ENCODE measurements at places on chromosomes 1 and 21.

GRCh38 chr1:158077411-158078256, 84.2 kb downstream of the KIRREL1 start:
- no peak for DNase-seq

DNA sequence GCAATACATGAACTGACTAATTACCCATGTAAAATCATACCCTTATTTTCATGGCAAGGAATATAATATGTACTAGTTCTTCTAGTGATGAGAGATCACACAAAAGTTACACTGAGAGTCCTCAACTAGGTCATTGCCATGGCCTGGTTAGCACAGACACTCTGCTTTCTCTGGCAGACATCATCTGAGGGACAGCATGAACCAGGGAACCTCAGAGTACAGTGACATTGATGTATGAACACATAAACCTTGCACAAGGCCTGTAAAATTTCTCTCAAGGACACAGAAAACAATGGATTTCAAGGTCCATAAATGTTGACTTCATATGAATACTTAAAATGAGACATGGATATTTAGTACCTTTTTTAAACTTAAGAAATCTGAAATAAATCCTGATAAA, 108.8 kb upstream of the MAGI3 start:
- DNase-seq, result no peak

DNA sequence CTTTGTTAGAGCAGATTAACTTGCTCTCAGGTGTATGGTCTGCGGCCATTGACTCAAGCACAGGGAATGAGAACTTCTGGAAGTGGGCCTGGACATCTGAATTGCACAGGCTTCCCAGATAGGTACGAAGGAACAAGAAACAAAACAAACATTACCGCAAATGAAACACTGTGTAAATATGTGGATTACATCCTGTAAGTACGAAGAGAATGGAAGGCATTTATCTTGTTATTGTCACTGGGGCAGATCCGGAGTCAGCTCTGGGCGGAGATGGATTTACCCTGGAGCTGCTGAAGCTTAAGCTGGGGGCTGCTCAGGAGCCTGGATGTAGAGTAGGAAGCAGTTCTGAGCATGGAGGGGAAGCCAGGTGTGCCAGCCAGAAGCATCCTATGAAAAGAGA, 6.8 kb downstream of the HES2 start:
- DNase-seq, result no peak

GRCh38 chr1:164759979-164760469, 201.0 kb downstream of the PBX1 start:
- DNase-seq, result no peak

DNA sequence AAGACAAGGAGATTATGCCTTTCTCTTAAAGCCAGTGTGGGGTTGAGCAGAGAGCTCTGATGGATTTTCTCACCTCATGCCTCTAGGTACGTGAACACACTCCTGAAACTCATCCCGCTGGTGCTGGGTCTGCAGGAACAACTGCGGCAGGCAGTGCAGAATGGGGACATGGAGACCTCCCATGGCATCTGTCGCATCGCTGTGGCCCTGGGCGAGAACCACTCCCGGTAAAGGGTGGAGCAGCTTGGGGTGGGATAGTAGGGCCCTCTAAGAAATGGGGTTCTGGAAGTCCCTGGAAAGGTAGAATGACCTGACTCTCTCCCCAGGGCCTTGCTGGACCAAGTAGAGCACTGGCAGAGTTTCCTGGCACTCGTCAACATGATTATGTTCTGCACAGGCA, 9.5 kb downstream of the IPO13 start:
- DNase-seq, result no peak

DNA sequence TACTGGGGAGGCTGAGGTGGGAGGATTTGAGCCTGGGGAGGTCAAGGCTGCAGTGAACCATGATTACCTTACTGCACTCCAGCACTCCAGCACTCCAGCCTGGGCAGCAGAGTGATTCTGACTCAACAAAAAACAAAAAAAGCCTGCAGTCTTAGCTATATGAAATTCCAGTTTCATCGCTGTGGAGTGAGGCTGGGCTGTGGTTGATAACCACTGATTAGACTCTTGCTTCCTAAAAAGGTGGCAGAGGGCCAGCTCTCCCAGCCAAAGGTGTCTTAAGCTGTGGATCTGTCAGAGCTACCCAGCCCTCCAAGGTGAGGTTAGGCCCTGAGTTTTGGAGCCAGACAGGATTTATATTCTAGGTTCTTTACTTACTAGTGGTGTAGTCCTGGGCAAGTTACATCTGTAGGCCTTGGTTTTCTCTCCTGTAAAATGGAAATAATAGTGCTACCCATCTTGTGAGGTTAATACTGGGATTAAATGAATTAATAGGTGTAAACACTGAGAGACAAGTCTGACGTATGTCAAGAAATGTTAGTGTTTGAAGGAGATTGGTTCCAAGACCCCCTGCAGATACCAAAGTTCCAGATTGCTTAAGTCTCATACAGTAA, 35.9 kb downstream of the TMCC2 start:
- no peak for DNase-seq

GRCh38 chr1:240732390-240732789, 120.4 kb upstream of the GREM2 start:
- no peak for DNase-seq

GRCh38 chr1:228811712-228812305, 76.5 kb downstream of the RHOU start:
- no peak for DNase-seq

DNA sequence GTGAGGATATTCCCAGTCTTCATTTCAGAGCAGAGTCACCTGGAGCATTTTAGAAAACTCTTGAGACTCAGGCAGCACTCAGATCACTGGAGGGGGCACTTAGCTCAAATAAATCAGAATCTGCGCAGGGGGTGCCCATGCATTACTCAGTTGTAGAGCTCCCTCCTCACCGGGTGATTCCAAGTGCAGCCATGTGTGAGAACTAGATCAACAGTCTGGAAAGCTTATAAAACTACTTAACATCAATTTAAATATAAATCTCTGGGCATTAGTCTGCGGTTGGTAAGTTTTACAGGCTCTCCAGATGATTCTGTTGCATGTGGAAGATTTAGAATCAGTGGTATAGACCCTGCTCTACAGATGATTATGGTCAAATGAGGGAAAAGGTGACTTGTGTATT, 128.6 kb downstream of the ST6GALNAC3 start:
- DNase-seq, result no peak

DNA sequence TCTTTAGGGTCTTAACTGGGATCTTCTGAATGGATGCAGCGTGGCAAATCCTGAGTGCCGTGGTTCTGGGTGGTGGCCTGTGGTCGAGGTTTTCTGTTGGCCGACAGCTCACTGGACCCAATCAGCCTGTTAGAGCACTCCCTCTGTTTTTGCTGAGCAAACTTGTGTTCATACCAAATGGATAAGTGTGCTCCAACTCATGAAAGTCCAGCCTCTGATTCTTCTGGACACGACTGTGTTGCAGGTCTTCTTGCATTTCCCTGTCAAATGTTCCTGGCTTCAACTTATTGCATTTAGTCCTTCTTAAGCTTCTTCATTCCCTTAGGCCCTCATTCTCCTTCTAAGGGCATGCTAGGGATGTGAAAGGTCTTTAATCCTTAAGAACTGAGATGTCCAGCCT, 63.7 kb downstream of the AJAP1 start:
- DNase-seq, result no peak

- DNase-seq, result no peak
These were observed 21.0 kb downstream of the VASH2 start for GRCh38 chr1:212971312-212971711.

- no peak for DNase-seq
These were observed 115.1 kb downstream of the SYT14 start for GRCh38 chr1:210053126-210053525.

DNA sequence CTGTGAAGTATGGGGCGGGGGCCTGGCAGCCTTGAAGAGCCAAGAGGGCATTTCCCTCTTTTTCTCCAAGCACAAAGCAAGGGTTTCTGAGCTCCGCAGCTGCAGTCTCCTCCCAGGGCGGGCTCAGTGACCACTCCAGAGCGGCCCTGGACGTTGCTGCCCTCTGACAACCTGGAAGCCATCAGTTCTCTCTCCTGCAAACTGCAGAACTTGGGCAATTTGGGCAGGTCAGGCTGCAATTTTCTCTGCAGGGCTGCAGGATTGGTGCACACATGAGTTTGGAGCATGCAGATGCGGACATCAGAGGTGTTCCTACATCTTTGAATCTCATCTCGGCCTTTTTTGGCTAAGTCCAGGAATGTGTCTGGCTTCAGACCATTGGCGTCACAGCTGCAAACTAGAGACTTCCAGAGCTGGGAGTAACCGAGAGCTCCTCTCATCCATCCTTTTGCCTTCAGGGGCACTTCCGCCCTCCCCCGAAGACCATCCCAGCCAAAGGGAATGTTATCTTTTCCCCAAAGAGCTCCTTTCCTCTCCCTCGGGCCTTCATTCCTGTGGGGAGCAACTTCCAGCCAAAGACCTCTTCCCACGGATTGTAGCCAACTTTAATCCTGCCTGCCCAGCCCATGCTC, 139.6 kb upstream of the WNT4 start:
- DNase-seq, result no peak

- no peak for DNase-seq
These were observed 199.8 kb downstream of the CRB1 start for GRCh38 chr1:197467881-197468280.

- DNase-seq, result no peak
These were observed 862 bp upstream of the LEFTY2 start for GRCh38 chr1:225941942-225942222.

DNA sequence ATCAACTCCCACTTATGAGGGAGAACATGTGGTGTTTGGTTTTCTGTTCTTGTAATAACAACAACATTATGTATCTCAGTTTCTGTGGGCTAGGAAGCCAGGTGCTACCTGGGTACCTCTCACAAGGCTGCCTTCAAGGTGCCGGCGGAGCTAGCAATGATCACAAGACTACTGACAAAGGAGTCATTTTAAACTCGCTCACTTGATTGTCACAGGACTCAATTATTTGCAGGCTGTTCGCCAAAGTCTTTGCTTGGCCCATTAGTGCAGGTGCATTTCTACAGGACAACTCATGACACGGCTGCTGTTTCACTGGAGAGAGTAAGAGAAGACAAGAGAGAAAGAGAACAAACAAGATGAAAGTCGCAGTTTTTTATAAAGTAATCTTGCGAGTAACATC, 1237.4 kb upstream of the TMPRSS15 start:
- no peak for DNase-seq

DNA sequence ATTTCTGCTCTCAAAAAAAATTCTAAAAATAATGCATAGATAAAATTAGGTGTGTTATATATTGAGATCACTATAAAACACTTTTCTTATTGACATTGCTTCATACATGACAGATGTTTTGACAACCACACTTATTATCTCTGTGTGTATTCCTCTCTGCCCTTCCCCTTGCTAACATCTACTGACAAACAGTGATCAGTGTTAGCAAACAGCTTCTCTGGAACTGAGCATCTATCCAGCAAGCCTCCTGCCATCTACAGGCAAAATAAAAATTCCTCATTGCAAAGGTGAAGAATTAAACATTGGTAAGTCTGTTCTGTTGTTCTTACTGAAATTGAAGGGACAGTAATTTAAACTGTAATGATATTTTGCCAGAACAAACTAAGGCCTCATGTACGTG, 2153.9 kb downstream of the NCAM2 start:
- no peak for DNase-seq

- DNase-seq, result no peak
These were observed 712.0 kb downstream of the USP25 start for GRCh38 chr21:16441789-16442188.

GRCh38 chr1:54464477-54465146, 58.4 kb upstream of the SSBP3 start:
- DNase-seq, result no peak

DNA sequence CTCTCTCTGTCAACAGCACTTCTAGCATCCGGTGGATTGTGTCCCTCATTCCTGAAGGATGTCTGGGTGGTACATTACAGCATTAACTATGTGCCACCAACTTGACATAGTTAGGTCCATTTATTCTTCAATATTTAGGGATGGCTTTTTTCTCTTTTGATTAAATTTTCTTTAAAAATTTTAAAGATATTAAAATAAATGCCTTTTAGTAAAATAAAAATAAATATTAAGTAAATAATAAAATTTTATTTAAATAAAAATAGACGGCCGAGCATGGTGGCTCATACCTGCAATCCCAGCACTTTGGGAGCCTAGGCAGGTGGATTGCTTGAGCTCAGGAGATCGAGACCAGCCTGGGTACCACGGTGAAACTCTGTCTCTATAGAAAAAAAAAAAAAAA, 9.7 kb upstream of the KLHL20 start:
- DNase-seq, result no peak

DNA sequence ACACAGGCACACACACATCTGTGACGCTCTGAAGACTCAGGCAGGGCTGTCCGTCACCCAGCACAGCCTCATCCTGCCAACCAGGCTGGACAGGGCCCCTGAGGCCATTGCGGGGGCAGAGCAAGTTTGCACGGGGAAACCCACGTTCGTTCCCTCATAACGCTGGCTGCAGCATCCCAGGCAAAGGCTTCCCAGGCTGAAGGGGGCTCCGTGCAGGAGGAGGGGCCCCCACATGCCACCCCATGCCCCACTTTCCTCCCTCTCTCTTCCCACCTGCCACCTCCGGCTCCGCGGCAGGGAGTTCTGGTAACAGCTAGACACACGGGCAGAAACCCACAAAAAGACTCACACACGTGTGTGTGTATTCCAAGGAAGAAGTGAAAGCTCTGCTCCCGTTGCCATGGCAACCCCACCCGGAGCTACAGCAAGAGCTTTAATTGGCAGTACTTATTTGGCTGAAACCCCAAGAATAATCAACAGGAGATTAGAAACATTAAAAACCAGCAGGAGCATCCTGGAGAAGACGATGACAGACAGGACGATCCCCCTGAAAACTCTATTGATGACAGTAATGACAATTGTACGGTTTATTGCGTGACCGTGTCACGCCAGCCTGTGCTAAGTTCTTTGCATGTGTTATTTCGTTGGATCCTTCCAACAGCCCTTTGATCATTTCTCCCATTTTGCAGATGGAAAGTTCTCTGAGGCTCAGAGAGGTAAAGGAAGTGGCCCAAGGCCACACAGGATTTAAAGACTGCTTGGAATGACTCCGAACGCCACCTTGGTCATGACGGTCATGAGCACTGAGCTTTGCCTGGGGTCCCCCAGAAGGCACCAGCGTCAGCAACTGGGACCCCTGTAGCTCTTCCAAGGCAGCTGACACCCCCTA, 247.1 kb downstream of the NPHP4 start:
- DNase-seq, result no peak

GRCh38 chr1:29453502-29454240, 217.3 kb downstream of the PTPRU start:
- no peak for DNase-seq

GRCh38 chr1:53090227-53091147, 28.5 kb downstream of the PODN start:
- no peak for DNase-seq

DNA sequence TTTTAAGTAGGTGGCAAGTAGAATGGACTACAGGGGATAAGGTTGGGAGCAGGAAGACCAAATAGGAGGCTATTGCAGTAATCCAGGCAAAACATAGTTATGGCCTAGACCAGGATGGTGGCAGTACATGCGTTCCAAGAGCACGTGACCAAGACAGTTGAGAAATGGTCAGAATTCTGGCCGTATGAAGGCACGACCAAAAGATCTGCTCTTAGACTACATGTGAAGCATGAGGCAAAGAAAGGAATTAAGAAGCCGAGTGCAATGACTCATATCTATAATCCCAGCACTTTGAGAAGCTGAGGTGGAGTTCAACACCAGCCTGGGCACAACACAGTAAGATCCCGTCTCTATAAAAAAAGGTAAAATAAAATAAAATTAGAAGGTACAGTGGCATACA, 71.3 kb downstream of the LUZP1 start:
- no peak for DNase-seq

GRCh38 chr1:206506405-206507283, 687 bp upstream of the RASSF5 start:
- no peak for DNase-seq

GRCh38 chr1:30373471-30374399, 349.6 kb downstream of the MATN1 start:
- no peak for DNase-seq

Data from activated T-cell treated with anti-CD3 and anti-CD28 coated beads for 1 hour (primary cell).